ENCODE measurements at places on chromosomes 6 and 20.

DNA sequence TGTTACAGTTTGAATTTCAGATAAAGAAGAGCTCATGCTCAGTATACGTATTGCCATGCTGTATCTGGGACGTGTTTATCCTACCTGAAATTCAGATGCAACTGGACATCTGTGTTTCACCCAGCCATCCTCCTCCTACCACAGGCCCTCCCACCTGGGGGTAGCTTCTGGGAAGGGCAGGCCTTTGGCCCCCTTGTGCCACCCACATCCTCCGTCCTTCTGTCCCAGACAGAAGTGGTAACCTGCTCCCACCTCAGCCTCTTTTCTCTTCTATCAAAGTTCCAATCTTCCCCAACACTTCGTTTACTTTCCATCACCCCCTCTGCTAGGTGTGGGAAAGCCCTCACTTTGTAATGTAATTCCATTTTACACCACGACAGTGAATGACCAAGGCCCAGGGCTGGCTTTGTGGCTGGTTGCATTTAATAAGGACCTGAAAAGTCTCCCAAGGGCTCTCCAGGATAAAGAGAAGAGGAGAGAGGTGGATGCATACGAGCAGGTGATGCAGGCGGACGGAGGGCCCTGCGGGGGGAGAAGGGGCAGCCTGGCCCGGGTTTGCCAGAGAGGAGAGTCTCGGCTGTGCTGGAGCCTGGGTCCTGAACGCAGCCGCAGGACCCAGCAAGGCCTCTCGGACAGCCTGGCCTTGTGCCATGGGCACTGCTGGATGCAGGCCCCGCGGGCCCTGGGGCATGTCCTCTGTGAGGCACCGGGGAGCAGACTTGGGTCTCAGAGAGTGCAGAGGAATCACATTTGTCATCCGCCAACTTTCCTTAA is 98.4 kb downstream of the PSMB1 start:
- no peak for DNase-seq

- no peak for DNase-seq
These were observed 39.0 kb downstream of the TPD52L1 start for GRCh38 chr6:125192610-125192930.

DNA sequence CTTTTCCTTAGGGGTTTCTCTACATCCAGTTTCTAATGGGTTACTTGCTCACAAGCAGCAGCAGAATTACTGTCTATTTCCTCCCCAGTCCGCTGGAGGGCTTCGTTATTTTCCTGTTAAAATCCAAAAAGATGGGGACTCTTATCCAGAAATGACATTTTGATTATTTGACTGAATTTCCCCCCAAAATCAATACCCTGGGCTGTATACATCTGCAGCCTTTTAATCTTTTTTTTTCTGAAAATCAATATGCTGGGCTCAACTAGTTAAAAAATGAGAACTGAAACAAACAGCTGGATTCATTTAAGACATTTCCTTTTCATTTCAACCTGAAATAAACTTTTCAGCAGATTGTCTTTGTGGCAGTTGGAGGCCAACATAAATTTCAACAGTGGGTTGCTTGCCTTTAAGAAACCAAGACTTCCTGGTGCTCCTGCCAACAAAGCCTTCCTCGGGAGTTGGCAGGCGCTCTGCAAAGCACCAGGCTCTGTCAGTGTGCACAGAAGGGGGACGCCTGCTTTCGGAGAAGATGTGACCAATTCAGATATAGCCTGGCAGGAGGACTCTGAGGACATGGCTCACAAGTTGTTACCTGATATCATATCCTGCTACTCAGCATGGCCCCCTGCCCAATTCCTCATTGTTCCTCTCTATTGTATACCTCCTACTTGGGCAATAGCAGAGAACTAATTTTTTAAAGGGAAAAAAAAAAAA is 204.7 kb upstream of the ARG1 start:
- DNase-seq = no peak

- DNase-seq = peak; percentile 24
These were observed 57.8 kb upstream of the ARID1B start for GRCh38 chr6:156719395-156719719.

GRCh38 chr20:53387983-53388675 is 205.5 kb downstream of the ZNF217 start:
- peak; percentile 36 for DNase-seq

DNA sequence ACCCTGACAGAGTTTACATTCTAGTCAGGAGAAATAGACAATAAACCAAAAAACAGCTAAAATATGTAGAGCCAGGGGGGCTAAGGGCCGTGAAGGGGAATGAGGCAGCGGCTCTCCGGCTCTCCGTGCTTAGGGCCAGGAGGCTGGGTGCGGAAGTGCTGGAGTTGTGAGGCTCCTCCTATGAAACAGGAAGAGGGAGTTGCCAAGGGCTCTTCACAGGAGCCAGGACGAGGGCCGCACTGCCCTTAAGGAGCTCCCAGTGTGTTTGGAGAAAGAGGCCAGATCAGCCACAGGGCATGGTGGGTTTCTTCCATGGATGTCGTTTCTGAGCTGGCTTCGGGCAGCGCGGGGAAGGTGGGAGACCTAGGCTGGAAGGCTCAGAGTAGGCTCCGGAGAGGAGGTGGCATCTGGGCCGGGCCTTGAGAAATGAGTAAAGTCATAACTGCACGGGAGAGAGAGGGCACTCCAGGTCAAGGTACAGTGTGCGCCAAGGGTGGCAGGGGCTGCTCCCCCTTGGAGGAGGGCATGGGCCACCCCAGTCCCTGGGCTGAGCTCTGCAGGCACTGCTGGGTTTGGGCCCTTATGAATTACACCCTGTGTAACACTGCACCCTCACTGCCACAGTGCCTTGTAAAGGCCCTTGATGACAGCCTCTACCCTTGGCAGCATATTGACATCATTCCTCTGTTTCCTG is 20.8 kb upstream of the MLN start:
- no peak for DNase-seq

DNA sequence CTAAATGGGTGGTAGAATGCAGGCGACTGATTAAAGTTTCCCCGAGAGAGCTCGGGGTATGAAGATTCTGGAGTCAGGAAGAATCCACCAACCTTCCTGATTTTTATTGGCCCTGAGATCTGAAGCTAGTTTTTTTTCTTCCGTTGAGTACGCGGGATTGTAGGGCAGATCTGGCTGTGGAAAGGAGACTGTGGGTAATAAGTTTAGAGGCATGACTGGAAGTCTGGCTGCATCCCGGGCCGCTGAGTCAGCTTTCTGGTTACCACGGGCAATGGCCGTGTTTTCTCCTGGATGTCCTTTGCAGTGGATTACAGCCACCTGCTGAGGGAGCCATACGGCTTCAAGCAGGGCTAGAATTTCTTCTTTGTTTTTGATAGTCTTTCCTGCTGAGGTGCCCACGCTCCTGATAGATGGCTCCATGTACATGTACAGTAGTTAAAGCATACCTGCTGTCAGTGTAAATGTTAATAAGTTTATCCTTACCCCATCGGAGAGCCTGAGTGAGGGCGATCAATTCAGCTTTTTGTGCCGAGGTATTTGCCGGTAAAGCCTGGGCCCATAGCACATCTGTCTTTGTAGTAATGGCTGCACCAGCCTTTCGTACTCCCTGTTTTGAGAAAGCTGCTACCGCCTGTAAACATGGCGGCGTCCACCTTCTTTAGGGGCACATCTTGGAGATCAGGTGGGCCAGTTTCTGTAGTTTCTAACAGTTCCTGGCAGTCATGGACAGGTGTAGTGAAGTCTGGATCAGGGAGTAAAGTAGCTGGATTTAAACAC is 154.0 kb downstream of the TRIM27 start:
- DNase-seq = no peak

DNA sequence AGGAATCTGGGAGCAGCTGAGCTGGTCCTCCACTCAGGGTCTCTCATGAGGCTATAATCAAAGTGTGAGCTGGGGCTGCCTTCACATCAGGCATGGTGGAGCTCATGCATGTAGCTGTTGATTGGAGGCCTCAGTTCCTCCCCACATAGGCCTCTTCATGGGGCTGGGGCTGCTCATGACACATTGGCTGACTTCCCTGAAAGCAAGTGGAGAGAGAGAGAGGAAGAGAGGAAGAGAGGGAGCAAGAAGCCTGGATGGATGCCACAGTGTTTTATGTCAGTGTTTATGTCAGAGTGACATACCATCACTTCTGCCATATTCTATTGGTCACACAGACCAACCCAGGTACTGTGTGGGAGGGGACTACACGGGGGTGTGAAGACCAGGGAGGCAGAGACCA is 43.8 kb downstream of the EYA2 start:
- DNase-seq = no peak

- DNase-seq = no peak
These were observed 146.2 kb downstream of the DLL1 start for GRCh38 chr6:170144571-170145271.

DNA sequence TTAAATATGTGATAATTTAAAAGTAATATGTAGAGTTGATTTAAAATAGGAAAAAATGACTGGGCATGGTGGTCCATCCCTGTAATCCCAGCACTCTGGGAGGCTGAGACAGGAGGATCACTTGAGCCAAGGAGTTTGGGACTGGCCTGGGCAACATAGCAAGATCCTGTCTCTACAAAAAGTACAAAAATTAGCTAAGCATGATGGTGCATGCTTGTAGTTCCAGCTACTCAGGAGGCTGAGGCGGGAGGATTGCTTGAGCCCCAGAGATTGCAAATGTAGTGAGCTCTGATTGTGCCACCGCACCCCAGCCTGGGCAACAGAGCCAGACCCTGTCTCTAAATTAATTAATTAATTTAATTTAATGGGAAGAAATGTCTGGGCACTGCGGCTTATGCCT is 44.2 kb upstream of the CDYL start:
- no peak for DNase-seq

Measured in CD4-positive, alpha-beta T cell treated with Interleukin-10 for 1 hour (primary cell).